ENCODE measurements at places on chromosomes 7 and 10.

DNA sequence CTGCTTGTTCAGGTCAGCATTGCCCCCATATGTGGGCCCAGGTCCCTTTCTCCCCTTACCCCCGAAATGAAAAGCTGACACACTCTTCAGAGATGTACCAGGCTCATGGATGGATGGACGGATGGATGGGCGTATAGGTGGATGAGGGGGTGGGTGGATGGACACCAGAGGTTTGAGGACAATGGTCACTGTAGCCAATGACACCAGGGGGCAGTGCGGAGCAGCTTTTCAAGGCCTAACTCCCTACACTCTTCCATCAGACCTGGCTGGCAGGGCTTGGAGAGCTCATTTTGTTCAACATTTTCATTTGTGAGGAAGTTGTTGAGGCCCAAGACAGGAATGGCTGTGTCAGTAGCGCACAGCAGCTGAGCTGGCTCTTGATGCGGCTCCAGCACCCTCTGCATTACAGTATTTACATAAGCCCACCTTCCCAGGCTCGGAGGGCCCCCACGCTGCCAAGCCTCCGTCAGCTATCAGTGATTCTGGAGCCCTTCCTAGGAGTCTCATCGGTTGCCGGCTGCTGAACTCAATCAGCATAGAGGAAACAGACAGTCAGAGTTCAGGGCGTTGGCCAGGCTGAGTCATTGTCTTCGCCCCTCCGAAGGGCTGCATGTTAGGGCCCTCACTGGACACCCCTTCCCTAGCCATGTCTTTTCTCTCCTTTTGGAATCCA is 11.6 kb upstream of the FFAR4 start:
- peak; percentile 80 for DNase-seq

GRCh38 chr10:73756183-73756582 is 12.0 kb downstream of the SEC24C start:
- no peak for DNase-seq

- DNase-seq: no peak
These were observed 106.9 kb upstream of the FAM3C start for GRCh38 chr7:121503039-121503438.

DNA sequence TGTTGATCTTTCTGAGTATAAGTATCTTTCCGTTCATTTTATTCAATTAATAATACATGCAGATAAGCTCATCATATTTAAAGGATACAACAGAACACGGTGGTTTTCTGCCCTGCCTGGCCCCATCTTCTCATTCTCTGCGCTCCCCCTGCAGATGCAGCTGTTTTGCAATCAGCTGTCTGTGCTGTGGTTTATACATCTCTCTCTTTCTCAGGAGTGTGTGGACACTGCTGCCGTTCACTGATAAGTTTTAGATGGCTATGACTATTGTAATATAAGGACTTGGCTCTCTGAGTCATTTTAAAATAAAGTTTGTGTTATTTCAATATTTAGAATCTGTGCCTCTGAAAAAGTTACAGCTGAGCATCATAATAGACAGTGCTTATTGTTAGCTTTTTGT is 54.5 kb downstream of the CUL1 start:
- no peak for DNase-seq

GRCh38 chr7:44609829-44610228 is 3.4 kb downstream of the OGDH start:
- DNase-seq: no peak

- DNase-seq: no peak
These were observed 6.0 kb downstream of the WIPF3 start for GRCh38 chr7:29812185-29812876.

DNA sequence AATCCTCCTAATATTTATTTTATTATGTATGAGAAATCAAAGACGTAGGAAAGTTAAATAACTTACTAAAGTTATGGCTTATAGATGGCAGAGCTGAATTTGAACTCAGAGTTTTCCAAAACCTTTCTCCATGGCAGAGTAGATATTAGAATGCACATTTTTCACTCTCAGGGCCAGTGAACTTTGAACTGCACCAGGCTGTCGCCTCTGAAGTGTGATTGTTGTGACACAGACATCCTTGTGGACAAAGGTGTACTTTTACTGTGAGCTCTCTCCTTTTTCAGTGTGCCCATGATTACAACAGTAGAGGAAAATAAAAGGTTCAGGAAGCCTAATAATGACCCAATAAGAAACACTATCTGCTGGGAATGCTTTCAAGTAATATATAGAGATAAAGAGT is 29.1 kb downstream of the TES start:
- no peak for DNase-seq

- no peak for DNase-seq
These were observed 4.8 kb upstream of the LSM8 start for GRCh38 chr7:118179191-118179590.
